Psoas muscle (tissue), 8 donors: ENCODE measurements at places on chromosomes 12 and 14. TPM values are rescaled to one million over a fixed set of nuclear protein-coding genes. Genes with fewer than 3 reads are reported as not detected.

GRCh38 chr14:24289649-24290280, 9.8 kb downstream of the DHRS1 start:
- DNase-seq: no peak

DNA sequence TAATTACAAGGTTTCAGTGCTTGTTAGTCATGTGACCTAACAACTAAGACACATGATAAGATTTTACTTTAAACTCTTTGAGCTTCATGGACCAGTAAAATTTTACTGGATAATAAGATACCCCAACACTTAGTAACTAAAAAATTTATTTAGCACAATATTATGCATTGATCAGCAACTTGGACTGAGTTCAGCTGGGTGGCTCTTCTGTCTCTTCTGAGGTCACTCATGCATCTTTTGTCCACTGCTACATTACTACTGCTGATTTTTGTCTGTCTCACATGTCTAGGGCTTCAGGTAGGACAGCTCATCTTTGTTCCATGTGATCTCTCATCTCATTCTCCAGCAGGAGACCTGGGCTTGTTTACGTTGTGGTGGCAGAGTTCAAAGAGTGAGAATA, 370.2 kb upstream of the TMTC1 start:
- no peak for DNase-seq

DNA sequence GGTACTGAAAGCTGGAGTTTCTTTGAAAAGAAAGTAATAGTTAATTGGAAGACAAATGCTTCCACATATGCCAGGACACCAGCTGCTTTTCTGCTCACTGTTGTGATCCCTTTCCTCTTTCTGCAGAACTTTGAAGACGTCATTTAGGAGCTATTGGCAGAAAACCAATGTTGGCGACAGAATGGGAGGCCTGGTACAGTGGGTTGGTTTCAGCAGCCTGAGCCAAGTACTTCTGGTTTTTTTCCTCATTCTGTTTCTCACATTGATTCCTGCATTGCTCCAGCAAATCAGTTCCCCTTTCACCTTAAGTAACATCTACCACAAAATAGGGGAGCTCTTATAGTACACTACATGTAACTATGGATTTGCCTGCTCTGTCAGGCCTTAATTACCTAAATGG, 96.9 kb downstream of the FIGNL2 start:
- DNase-seq: no peak

DNA sequence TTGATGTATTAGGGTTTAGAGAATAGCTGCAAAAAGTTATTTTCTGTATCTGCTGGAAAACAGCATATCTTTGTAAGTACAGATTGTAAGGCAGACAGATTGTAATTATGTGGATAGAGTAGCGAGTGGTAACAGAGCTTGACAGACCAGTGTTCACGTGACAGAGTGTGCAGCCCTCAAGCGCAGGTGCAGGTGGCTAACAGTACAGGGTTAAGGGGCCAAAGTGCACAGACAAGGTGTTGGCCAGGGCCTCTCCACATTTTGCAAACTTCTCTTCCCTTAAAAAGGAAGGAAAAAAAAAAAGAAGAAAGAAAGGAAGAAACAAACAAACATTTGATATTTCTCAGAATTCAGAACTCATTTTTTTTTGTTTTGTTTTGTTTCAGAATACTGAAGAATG, 25.2 kb upstream of the KLHL42 start:
- DNase-seq: no peak

DNA sequence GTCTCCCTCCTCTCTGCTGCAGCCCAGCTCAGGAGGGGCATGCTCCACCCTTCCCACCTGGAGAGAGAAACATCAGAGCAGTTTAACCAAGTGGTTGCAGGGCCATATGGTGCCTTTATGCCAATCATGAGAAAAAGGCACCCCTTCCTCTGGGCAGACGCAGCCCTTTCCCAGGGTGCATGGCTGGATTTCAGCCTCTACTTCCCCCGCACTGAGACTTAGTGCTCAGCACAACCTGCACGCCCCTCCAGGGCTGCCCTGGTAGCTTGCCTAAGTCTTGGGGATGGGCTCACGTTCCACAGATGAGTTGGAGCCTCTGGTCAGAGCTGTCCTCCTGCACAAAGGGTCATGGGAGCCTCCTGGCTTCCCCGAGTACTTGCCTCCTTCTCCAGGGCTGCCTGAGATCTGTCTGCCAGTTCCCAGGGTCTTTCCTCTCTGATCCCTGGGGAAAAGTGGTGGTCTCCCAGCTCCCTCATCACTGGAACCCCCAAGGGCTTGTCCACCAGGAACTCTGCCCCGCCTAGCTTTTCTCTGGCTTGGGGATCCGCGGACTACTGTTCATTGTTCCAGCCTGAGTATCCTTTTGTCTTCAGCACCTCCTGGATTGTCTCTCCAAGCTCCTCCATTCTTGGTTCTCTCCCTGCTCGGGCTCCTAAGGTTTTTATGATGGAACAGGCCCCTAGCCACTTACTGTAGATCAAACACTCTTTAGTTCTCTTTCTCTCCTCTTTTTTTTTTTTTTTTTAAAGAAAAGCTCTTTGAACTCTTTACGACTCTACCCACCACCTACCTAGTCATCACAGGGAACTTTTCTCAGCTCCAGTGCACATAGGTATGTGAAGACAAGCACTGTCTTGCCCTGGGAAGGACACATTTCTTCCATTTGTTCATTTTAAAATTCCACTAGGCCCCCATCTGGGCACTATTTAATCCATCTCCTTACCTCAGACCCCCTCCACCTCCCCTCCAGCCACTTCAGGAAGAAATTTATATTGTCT, 6.1 kb upstream of the KRT74 start:
- DNase-seq: no peak

Gene P2RX4
- total RNA-seq: 1.7 TPM

GRCh38 chr12:75779891-75780496, 251.6 kb downstream of the PHLDA1 start:
- no peak for DNase-seq

Gene NIN
- 47.3 TPM for total RNA-seq

Gene RNASE3
- not detected for total RNA-seq

Gene AGAP2
- 9.6 TPM for total RNA-seq

GRCh38 chr12:109999983-110000505, 814 bp downstream of the ANKRD13A start:
- DNase-seq: no peak
